ENCODE measurements at places on chromosomes 7 and 10.

DNA sequence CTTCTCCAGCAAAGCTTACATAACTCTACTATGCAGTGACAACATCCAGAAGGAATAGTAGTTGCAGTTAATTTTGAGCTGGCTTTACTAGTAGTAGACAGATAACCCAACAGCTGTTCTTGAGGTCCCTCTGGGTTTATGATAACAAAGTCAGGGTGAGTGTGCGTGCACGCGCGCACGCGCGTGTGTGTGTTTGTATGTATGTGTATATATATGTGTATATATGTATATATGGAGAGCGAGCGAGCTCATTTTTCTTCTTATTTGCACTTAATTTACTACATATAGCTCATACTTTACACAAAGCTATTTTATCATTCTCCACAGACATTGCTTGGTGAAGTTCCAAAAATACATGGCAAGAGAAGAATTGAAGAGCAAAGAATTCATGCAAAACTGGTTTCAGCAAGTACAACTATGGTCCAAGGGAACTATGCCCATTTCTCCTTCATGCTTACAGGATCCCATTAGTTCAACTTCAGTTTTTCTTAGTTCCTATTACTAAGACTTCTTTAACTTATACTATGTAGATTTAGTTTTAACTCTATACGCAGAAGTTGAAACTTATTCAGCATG lies 105.9 kb upstream of the TMEM168 start:
- no peak for DNase-seq

DNA sequence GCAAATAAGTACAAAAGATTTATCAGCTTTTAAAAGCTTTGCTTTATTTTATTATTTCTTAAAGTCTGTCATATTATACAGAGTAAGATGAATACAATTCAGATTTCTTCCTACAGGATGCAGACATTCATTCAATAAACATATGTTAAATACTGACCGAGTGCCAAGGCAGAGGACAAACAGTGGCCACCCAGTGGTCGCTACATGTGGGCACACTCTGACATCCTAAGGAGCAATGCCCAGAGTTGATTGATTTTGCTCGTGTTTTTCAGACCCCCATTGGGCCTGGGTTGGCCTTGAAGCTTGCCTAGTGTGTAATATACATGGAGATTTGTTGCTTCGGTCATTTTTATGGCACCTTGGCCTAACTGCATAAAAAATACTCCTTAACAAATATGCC lies 201.2 kb downstream of the CCDC3 start:
- no peak for DNase-seq

DNA sequence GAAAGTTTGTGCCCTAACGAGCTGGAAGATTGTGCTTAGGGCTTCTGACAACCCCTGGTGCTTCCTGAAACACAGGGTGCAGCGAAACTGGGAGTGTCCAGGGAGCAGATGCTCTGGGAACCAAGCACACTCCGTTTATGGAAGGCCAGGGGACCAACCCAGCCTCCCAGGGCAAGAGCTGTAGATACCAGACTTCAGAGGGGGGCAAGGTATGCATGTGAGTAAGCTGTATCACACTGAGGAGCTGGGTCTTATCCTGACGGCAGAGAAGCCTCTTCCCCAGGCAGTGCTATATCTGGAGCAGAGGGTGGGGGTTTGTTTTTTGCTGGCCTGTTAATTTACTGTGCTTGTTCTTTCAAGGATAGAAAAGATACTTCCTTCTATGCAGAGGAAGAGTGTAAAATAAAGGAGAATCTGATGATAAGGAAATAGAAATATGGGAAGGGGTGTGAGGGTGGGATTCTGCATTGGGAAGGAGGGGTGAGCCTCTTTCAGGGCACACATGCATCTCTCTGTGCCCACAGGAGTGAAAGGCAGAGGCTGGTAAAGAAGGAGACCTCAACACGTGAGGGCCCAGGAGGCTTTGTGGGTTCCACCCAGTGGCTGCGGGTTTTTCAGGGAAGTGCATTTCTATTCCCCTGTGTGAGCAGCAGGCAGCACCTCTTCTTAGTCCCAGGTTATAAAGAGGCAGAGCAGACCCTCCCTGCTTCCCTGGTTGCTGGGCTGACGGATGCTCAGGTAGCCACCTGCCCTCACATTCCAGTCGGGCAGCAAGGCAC lies 314.1 kb downstream of the TCERG1L start:
- DNase-seq, result no peak

DNA sequence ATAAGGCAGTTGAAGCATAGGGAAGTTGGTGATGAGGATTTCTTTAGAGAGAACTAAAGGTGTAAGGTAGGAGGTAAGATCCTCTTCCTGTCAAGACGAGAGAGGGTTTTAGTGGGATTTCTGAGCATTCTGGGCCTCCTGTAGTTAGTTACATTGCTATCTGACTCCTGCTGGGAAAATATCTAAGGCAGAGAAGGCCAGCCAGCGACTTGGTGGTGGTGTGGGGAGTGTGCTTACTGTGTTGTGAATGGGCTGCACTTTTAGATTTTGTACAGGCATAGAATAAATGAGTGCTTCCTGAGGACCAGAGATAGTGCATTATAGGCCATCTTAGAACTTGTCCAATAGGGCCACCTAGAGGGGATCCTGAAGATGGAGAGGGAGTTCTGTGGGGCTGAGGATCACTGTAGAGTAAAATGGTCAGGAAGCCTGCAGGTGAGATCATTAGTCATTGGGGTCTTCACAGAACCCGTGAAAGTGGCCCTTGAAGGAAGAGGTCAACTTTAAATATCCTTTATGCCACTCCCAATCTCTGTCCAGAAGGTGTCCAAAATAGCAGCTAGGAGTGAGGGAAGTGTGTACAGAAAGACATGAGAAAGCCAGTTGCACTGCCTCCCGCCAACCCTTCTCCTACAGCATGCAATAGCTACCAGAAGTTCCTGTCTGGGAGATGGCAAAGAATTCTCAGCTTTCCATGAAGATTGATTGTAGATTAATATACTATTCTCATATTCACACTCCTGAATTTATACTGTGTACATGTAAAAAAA lies 266.6 kb downstream of the POLR1F start:
- DNase-seq, result peak; percentile 70

DNA sequence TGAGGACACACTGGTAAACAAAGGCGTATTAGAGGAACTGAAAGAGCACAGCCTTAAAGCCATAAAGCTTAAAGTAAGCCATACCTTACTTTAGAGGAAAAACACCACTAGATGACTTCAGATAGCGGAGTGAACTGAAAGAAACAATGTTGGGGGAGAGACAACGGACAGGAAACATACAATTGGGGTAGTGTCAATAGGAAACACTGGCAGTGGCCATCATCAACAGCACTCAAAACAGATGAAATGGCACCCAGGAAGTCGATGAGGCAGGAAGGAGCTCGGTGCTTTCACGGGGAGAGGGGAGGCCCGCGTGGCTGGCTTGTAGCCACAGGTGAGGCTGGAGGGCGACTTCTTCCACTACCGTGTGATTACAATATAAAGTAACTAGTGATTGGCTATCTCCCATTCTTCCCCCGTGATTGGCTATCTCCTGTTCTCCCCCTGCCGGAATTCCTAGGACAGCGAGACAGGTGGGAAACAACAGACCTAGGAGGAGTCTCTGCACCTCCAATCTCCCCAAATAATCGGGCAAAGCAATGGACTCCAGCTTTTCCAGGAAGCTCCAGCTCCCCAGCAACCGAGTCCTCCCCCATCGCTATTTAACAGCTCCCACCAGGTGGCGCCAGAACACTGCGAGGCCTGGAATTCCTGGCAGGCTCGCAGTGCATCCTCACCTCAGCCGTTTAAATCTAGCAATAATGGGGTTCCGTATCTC lies 2.4 kb upstream of the TAS2R38 start:
- DNase-seq, result peak; percentile 74

DNA sequence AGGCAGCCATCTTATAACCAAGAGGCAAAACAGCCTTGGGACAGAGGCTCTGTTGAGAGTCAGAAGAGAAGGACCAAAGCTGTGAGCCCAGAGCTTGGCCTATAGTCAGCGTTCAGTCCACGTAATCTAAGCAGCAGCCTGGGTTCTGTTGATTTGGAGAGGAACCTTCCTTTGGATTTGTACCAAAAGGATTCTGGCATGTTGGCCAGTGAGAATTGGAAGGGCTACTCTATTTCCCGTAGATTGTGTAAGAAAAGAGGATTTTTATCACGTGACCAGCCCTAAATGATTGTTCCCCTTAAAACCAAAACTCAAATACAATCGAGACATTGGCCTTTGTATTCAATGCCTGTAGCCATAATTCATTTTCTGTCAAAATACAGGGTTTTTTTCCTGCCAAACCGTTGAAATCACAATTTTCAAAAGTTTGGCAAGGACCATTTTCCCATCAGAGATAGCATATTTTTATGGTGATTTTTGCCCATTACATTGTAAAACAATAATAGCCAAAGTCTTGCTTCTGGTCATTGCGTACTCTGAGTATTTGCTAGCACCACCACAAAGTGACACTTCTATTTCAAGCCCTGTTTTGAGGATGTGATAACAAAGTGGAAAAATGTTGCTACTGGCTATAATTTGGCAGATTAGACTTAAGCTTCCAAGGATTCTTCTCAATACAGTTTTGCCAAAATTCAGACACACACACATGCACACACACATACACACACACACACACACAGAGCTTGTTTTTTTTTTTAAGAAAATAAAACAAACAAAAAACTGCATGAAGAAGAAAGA lies 23.1 kb upstream of the BMPER start:
- DNase-seq, result no peak

- peak; percentile 36 for DNase-seq
These were observed 126.4 kb upstream of the CCDC6 start for GRCh38 chr10:60032723-60033122.
